ENCODE measurements at places on chromosomes 2 and 18. TPM values are rescaled to one million over a fixed set of nuclear protein-coding genes. Genes with fewer than 3 reads are reported as not detected.

REG3G gene
- not detected for total RNA-seq

ABCG8 gene
- not detected for total RNA-seq

SCYGR4 gene
- not detected for total RNA-seq

DNA sequence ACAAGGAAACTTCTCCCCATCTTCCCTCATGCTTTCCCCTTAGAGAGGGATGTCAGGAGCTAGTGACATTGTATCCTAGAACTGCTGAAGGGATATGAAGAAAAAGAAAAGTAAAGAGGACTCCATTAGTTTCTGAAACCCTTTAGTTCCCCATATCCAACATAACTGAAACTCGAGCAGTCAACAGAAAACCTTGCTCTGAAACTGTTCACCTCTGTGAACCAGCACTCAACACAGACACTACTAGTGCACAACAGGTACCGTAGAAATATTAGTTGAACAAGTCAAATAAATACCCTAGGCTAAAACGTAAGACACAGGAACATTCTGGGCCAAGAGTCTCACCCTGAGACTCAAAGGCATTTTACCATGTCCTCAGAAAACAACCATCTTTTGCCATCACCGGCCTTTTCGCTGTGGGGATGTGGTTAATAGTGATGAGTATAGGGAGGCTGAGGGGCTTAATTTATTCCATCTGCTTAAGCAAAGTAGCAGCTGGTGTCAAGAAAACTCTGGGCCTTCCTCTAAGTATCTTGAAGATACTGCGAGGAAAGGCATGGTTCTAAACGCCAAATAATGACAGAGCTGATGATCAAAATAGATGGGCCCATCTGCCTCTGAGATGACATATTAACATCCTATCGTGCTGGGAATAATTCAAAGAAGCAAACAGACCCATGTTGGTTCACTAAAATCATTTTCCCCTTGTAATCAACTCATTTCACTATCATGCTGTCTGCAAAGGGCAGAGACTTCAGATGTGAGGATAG lies 156.8 kb downstream of the STK39 start:
- H3K27me3 ChIP-seq: no peaks in the 10 kb centered on the region
- H3K4me3 ChIP-seq: no peak overlapping the region
- no peaks in the 10 kb centered on the region for H3K36me3 ChIP-seq
- no peak for DNase-seq
- H3K27ac ChIP-seq: no peak overlapping the region

DNA sequence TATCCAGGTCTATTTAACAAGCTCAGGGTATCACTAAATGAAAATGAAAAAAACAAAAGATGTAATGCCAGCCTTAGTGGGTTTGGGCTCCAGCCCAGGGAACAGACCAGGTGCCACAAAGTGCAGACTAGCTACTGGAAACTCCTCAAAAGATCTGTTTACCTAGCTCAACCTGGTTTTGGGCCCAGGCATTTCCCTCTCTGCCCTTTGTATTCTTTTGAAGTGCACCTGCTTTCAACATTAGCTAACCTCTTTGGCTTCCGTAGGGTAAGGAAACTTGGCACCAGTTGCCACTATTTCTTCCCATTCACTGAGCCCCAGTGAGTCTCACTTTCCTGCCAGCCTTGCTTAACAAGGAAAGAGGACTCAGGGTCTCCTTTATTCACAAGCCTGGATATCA lies 123.6 kb upstream of the CDCA7 start:
- no peak overlapping the region for H3K27ac ChIP-seq
- no peaks in the 10 kb centered on the region for H3K36me3 ChIP-seq
- no peak for DNase-seq
- no peak overlapping the region for H3K4me3 ChIP-seq
- H3K4me1 ChIP-seq: no peaks in the 10 kb centered on the region

GRCh38 chr2:113113807-113114206 lies 13.6 kb upstream of the IL1RN start:
- no peak overlapping the region for H3K27ac ChIP-seq
- no peak overlapping the region for H3K4me3 ChIP-seq
- peaks cover under 1% of the 10 kb centered on the region for H3K27me3 ChIP-seq
- no peaks in the 10 kb centered on the region for H3K36me3 ChIP-seq
- DNase-seq: no peak

DNA sequence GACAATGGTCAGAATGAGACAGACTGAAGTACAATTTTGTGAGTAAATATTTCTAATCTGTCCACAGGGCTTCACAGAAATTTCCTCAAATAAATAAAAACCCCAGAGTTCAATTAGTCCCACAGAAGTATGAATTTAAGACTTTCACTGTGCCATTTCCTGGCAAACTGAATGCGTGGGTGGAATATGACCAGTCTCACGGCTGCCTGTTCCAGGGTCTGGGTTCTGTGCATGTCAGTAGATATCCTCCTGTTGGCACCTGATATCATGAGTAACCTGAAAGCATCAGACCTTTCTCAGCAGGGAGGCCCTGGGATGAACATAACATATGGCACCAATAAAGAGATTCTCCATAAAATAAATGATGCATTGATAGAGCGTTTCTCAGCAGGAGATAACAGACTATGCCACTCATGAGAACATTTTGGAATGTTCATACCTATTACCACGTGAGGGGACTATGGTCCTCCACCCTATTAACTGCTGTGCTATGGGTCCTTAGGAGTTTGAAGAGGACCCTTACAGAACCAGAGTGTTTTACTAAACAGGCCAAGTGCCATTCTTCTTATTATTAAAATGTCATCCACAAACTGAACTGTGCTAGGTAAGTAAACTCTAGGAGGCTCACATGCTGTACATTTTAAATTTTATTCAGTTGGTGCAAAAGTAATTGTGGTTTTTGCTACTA lies 10.6 kb upstream of the MALL start:
- H3K4me3 ChIP-seq: no peak overlapping the region
- no peak for DNase-seq
- H3K27me3 ChIP-seq: peaks cover 20% of the 10 kb centered on the region
- H3K27ac ChIP-seq: no peak overlapping the region
- no peaks in the 10 kb centered on the region for H3K4me1 ChIP-seq

- no peak overlapping the region for H3K27ac ChIP-seq
- H3K4me3 ChIP-seq: no peak overlapping the region
- no peaks in the 10 kb centered on the region for H3K4me1 ChIP-seq
- DNase-seq: no peak
- no peaks in the 10 kb centered on the region for H3K27me3 ChIP-seq
- H3K36me3 ChIP-seq: peaks cover 8% of the 10 kb centered on the region
These were observed 865.1 kb upstream of the VRK2 start for GRCh38 chr2:57181315-57182038.

- peaks cover 3% of the 10 kb centered on the region for H3K27me3 ChIP-seq
- no peaks in the 10 kb centered on the region for H3K36me3 ChIP-seq
- no peak for DNase-seq
- no peak overlapping the region for H3K4me3 ChIP-seq
These were observed 25.7 kb upstream of the ID2 start for GRCh38 chr2:8656160-8656641.

GRCh38 chr2:33729353-33729752 lies 130.3 kb upstream of the FAM98A start:
- no peaks in the 10 kb centered on the region for H3K36me3 ChIP-seq
- no peak overlapping the region for H3K27ac ChIP-seq
- no peaks in the 10 kb centered on the region for H3K27me3 ChIP-seq
- no peak for DNase-seq
- no peaks in the 10 kb centered on the region for H3K4me1 ChIP-seq
- H3K4me3 ChIP-seq: no peak overlapping the region

DNA sequence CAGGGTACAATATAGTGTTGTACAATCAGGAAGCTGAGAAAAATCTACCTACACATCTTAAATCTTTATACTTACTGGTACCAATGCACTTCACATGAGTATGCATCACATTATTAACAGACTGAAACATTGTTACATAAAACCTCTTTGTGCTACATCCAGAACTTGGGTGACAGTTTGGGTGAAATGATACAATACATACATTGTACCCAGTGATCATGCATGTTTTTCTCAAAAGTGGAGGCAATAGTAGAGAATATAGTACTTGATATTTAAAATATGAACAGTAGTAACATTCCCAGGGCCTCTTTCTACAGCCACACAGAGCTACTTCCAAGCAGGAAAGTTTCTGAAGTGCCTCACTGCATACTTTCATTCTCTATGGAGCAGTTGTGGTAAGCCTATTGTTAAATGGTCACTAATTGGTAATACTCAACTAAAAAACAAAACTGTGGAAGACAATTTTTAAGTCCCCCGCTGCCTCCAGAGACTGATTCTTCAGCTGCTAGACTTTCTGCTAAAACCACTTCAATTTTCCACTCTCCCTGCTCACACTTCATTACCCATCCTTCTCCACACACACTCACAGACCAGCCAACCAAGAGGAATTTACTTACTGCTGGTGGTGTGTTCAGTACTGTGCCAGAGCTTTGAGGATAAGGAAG lies 22.9 kb upstream of the GRB14 start:
- no peak overlapping the region for H3K27ac ChIP-seq
- no peaks in the 10 kb centered on the region for H3K4me1 ChIP-seq
- no peaks in the 10 kb centered on the region for H3K36me3 ChIP-seq
- H3K27me3 ChIP-seq: no peaks in the 10 kb centered on the region

GRCh38 chr2:4416431-4416830 lies 713.1 kb downstream of the DCDC2C start:
- no peaks in the 10 kb centered on the region for H3K27me3 ChIP-seq
- H3K4me1 ChIP-seq: no peaks in the 10 kb centered on the region
- H3K4me3 ChIP-seq: no peak overlapping the region
- no peak for DNase-seq
- H3K27ac ChIP-seq: no peak overlapping the region

DNA sequence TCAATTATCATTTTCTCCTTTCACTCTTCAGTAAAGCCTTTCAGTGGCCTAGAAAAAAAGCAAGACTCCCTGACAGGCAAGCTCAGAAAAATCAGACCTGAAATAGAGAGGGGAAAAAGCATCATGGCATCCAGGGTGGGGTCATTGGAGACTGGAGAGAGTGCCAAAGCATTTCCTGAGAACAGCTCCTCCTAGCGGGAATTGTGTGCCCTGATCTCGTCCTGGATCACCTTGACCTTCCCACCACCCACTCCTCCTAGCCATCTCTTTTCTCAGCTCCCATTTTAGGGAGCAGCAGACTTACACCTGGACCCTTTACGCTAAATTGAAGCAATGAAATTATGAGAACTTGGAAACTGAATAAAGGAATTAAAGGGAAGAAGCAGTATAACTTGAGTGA lies 176.6 kb downstream of the VWC2L start:
- no peak overlapping the region for H3K27ac ChIP-seq
- H3K27me3 ChIP-seq: no peaks in the 10 kb centered on the region
- H3K4me1 ChIP-seq: no peaks in the 10 kb centered on the region
- DNase-seq: no peak
- no peak overlapping the region for H3K4me3 ChIP-seq
- H3K36me3 ChIP-seq: no peaks in the 10 kb centered on the region

- no peaks in the 10 kb centered on the region for H3K36me3 ChIP-seq
- H3K4me3 ChIP-seq: no peak overlapping the region
- no peak for DNase-seq
- H3K4me1 ChIP-seq: no peaks in the 10 kb centered on the region
- peaks cover 16% of the 10 kb centered on the region for H3K27me3 ChIP-seq
These were observed 301.4 kb downstream of the GALR1 start for GRCh38 chr18:77551055-77551454.

- DNase-seq: no peak
- peak overlapping the region; percentile 11 for H3K27ac ChIP-seq
- peaks cover 13% of the 10 kb centered on the region for H3K27me3 ChIP-seq
- peaks cover 11% of the 10 kb centered on the region for H3K36me3 ChIP-seq
- peaks cover 11% of the 10 kb centered on the region for H3K4me1 ChIP-seq
These were observed 5.7 kb downstream of the PTPRM start for GRCh38 chr18:7572822-7573221.

Data from natural killer cell treated with Interleukin-12 subunit alpha and Interleukin-12 subunit beta and Interleukin-15 and Interleukin-18, amount 100 ng/mL, for 72 hours (primary cell).